Naive thymus-derived CD8-positive, alpha-beta T cell (primary cell): ENCODE measurements at places on chromosomes 7 and 10. TPM values are rescaled to one million over a fixed set of nuclear protein-coding genes. Genes with fewer than 3 reads are reported as not detected.

Gene TACC2
- not detected for total RNA-seq

DNA sequence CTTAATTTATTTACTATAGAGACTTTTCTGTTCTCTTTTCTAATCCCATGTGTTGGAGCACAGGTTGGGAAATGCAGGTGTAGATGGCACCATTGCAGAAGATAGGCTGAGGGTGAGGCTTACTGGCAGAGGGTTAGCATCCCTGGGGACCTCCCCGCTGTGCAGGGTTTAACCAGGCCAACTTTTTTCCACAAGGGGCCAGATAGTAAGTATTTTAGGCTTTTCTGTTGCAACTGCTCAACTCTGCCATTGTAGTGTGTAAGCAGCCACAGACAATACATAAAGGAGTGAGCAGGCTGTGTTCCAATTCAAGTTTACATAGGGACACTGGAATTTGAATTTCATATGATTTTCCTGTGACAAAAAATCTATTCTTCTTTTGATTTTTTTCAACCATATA lies 34.6 kb upstream of the AOAH start:
- DNase-seq = no peak

GRCh38 chr10:22278441-22278782 lies 37.8 kb upstream of the COMMD3 start:
- no peak for DNase-seq

DNA sequence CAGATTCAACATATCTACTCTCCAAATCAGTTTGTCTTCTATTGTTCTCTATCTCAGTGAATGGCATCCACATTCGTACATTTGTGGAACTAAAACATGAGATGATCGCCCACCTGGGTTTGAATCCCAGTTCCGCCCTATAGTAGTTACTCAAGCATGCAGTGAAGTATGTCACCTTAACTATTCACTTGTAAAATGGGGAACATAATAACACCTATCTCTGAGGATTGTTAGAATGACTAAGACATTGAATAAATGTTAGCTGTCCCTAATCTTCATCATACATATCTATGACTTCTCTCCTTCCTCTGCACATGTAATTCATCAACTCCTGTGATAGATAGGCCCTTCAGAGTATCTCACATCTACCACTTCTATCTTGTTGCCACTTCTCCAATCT lies 24.7 kb downstream of the UBE2D1 start:
- DNase-seq = no peak

GRCh38 chr7:27921081-27921836 lies 181.3 kb downstream of the TAX1BP1 start:
- peak; percentile 15 for DNase-seq

GRCh38 chr10:102835007-102835482 lies 2.2 kb downstream of the CYP17A1 start:
- DNase-seq = peak; percentile 74

GRCh38 chr7:156487811-156488533 lies 152.6 kb upstream of the RNF32 start:
- no peak for DNase-seq

DNA sequence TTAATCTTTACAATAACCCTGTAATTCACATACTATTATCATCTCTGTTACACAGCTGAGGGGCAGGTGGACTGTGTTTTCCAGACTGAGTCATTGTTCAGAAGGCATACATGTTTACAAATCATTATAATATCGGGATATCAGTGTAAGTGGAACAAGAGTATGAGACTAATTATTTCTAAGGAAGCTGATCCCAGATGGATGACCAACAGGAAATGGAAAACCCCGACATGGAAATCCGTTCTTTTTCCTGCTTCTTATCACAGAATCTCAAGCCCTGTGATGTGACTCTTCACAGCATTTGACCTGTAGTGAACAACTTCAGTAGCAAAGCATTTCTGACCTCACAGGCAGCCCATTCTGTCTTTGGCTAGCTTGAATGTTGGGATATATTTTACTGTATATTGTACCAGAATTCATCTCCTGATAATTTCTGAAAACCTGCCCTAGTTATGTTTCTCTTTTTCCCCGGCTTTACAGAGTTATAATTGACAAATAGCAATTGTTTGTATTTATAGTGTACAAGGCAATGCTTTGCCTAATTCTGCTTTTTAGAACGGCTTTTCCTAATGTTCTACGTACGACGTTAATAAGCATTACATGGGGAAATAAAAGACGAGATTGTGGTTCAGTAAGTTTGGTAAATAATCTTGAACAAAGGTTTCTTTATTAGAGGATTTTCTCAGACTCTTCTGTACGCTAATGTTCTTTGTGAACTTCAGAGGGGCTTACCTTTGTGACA lies 78.6 kb upstream of the SYPL1 start:
- no peak for DNase-seq

GRCh38 chr10:73576178-73576889 lies 14.8 kb downstream of the USP54 start:
- no peak for DNase-seq

DNA sequence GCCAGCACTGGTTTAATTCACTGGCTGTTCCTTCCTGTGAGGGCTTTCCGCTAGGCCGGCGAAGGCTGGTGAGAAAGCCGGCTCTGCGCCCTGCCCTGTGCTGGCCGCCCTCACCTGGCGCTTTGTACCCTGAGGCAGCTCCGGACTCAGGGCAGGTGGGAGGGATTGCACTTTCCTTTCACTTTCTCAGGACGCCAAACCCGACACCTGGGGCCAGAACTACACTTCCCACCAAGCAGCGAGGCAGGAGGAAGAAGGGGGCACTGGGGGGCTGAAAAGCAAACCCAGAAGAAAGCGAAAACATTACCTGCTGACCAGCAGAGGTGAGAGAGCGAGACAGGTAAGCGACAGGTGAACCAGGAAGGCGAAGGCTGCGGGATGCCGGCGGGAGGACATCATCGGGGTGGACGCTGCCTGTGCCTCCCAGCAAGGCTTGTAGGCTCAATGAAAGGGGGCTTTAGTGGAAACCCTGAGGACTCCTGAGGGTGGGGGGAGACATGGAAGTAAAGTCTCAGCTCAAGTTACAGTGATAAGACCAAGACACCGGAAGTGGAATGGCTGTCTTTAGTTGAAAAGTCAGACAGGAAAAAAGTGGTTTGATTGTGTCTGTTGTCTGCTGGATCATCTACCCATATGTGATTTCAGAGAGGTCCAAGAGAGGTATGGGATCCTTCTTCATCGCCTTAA lies at the start of gene RAB19:
Gene RAB19, plus strand, starts transcription at position 181 of the 687 bp plus-strand sequence. CDS start 3,589 bp downstream, outside the sequence.
- DNase-seq = peak; percentile 41

Gene CFAP69
- total RNA-seq = 0.39 TPM

- no peak for DNase-seq
Observed at GRCh38 chr7:76349313-76349885, 9.4 kb downstream of the YWHAG start.

Gene HOXA9
- total RNA-seq = not detected

- DNase-seq = no peak
Observed at GRCh38 chr7:23598296-23598695, 1.1 kb downstream of the CCDC126 start.

- DNase-seq = no peak
Observed at GRCh38 chr10:81479316-81479715, 395.7 kb upstream of the NRG3 start.

- no peak for DNase-seq
Observed at GRCh38 chr10:110708776-110709443, 64.8 kb downstream of the RBM20 start.

GRCh38 chr10:7484456-7485243 lies 73.8 kb upstream of the SFMBT2 start:
- DNase-seq = peak; percentile 17

Gene CTAGE4
- 1.9 TPM for total RNA-seq

DNA sequence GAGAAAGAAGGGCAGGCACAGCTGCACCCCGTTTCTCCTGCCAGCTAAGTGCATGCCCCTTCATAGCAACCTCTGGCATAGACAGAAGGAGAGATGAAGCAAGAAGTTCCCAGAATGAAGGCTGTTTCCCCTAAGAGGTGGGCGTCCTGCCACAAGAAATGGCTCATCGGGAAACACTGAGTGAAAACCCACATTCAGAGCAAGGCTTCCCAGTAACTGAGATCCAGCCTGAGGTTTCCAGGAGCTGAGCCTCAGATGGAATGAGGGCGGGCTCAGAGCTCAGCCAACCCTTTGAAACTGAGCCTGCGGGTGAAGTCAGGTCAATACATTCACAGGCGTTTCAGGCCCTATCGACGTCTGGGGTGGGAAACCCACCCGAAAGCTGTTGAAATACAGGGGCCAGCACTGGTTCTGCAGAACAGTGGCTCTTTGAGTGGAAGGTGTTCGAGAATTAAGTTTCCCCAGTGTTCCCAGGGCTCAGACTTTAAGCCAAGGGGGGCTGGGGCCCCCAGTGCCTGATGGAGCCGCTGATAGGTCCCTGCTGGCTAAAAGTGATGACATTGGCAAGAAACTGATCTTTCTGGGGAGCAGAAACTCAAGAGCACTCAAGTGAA lies 510.2 kb downstream of the RPS24 start:
- DNase-seq = no peak

DNA sequence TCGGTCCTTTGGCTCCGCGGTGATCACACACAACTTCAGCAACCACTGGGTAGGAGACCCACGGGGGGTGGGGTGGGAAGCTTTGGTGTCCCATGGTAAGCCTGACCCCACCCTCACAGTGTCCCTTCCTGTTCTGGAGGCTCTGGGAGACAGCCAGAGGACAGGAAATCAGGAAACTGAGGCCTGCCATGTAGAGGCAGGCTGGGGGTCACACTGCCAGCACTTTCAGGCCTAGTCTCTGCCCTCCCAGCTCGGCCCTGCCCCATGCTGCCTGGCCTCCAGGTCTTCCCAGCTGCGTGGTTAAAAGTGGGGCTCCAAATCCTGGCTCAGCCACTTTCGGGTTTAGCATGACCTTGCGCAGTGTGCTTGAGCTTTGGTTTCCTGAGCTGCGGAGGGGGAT lies 10.9 kb downstream of the AQP1 start:
- no peak for DNase-seq

DNA sequence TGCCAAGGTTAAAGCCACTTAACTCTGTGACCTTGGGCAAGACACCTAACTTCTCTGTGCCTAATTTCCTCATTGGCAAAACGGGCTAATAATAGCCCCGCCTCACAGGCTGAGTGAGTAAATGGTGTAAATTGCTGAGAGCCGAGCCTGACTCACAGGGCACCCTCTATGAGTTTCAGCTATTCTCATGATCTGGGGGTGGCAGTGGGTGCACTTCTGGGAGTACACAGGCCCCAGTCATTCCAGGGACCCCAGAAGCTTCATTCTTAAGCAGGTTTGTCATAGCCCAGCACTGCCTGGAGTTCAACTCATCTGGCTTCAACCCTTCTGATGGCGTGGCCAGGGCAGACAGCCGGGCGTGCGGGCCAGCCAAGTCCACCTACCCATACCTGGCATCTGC lies 137.2 kb downstream of the GRID1 start:
- no peak for DNase-seq

DNA sequence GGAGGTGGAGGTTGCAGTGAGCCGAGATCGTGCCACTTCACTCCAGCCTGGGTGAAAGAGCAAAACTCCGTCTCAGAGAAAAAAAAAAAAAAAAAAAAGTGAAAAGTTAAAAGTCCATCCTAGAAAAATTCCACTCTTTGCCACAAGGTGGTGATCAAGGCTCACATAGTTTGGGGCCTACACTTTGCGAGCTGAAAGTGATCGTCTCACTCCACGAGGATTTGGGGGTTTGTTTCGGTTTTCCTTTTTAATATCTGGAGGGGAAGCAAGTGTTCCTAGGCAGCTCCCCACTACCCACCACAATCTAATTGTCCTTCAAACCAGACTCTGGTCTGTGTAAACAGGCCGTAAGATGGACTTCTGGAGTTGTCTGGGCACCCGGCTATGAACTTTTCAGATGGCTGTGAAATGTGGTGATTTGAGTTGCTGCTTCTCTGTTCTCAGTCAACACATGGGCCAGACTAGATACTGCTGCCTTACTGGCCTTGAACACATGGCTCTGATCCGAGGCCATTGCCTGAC lies 27.1 kb downstream of the PRLHR start:
- DNase-seq = peak; percentile 37

- no peak for DNase-seq
Observed at GRCh38 chr7:151115121-151115835, 29.0 kb downstream of the AGAP3 start.

DNA sequence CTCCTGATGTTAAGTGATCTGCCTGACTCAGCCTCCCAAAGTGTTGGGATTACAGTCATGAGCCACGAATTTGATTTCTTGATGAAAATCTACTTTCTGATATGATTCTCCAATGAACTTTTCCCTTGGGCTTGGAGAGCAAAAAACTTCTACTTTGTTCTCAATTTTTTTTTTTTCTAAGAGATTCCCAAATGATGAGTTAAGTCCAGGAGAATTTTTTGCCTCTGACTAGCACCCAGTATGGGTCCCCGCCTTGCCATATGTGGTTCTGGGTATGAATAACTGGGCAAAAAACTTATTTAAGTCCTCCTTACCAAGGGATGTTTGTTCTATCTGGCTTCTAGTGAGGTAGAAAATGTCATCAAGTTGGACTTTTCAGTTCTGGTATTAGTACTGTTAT lies 147.9 kb upstream of the LYZL1 start:
- no peak for DNase-seq
